ENCODE measurements at places on chromosomes 16 and 17. TPM values are rescaled to one million over a fixed set of nuclear protein-coding genes. Genes with fewer than 3 reads are reported as not detected.

GRCh38 chr17:50768346-50768761 is 1.0 kb upstream of the ANKRD40CL start:
- H3K4me3 ChIP-seq = no peak overlapping the region
- no peaks in the 10 kb centered on the region for H3K27me3 ChIP-seq
- H3K4me1 ChIP-seq = peaks cover 3% of the 10 kb centered on the region
- H3K27ac ChIP-seq = no peak overlapping the region

NPIPA7 gene
- 6.4 TPM for total RNA-seq

DNA sequence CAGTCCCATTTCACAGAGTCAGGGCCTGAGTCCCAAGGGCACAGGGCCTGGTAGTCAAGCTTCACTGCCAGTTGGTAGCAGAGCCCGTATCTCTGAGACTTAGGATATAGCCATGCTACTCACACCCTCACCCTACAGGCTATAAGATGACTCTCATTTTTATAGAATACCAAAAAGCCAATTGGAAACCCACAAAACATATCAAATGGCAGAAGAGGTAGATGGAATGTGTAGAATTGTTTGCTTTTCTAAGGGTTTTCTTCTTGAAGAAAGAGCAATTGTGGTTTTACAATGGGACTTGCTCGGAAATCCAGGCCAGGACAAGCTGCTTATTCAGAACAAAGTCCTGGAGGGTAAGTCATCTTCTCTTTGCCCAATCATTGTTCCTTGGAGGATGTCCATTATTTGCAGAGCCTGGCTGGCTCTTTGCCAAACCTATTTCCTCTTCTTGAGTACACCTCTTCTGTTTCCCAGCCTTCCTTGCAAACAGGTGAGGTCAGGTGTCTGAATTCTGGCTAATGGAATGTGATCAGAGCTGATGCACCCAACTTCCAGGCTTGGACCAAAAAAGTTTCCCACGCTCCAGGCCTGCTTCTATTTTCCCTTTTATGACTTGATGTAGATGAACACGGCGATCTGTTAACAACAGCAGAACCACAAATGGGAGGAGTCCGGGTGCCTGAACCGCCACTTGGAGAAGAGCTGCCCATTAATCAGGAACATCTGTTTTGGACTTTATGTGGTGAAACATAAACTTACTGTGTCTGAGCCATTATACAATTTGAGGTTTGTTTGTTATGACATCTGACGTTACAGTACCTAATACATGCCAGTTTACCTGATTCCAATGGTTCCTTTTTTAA is 16.9 kb upstream of the CCL22 start:
- H3K36me3 ChIP-seq = no peaks in the 10 kb centered on the region
- no peaks in the 10 kb centered on the region for H3K27me3 ChIP-seq
- no peak for DNase-seq
- no peak overlapping the region for H3K4me3 ChIP-seq
- H3K4me1 ChIP-seq = peaks cover 12% of the 10 kb centered on the region

RNF151 gene
- total RNA-seq = not detected

FBXL16 gene
- total RNA-seq = 1.2 TPM

GRCh38 chr17:46979147-46979863 is at the start of gene RPRML:
TSS of gene RPRML (minus strand) at chr17:46979253. CDS start at chr17:46979007, 246 bp downstream.
- H3K27me3 ChIP-seq = peaks cover 28% of the 10 kb centered on the region
- H3K27ac ChIP-seq = no peak within 1 kb of the TSS
- H3K4me1 ChIP-seq = peaks cover 17% of the 10 kb centered on the region
- peak; percentile 89 for DNase-seq
- no peaks in the 10 kb centered on the region for H3K36me3 ChIP-seq

- no peaks in the 10 kb centered on the region for H3K27me3 ChIP-seq
- no peak overlapping the region for H3K4me3 ChIP-seq
- no peaks in the 10 kb centered on the region for H3K36me3 ChIP-seq
Measured at GRCh38 chr17:79923974-79924638, 84.9 kb upstream of the CBX4 start.

DNA sequence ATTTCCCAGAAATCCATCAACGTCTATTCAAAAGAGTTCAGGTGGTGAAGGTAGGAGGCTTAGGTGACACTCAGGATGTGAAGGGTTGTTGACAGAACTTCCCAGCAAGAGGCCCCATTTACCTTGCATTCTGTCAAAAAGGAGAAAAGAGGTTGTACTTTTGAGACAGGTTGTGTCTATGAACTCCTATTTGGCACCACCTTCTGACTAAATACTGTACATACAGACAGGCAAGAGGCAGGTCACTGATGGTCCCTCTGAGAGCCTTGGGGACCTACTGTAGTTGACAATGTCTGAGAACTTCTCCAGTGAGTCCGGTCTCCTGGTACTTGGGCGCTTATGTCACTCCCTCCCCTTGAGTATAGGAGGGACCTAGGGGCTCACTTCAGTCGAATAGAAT is 479.3 kb upstream of the ZFHX3 start:
- H3K4me1 ChIP-seq = no peaks in the 10 kb centered on the region
- DNase-seq = no peak
- no peak overlapping the region for H3K4me3 ChIP-seq
- H3K27ac ChIP-seq = no peak overlapping the region

Measured in upper lobe of left lung (tissue), 6 donors.